ENCODE measurements at places on chromosomes 5 and 9.

DNA sequence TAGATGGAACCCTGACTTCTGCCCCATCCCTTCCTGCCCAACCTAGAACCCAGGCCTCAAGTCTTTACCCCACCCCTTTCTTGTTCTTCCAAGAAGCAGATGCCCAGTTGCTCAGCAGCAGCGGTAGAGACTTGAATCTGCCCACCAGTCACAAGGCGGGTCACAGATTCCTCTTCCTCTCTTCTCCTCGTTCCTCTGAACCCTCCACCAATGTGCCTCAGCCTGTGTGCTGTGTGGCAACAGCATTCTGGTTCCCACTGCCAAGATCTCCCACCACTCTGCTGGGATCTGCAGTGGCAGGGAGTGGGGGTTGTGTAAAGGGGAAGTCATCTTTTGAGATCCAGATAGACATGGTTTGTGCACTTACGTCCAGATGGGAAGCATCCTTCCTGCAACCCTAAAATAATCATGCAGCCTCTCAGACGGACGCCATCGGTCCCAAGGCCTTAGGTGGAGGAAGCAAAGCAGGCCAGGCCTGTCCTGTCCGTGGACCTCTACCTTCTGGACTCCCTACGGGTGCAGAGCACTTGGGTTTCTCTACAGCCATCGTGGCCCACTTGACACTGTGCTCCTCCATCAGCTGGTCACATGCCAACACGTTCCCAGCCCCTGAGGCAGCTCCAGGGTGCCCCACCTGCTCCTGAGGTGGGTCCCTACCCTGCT is 7.7 kb upstream of the RPL26L1 start:
- no peak for DNase-seq

- DNase-seq = no peak
Observed at GRCh38 chr5:166046956-166047355, 2244.5 kb upstream of the WWC1 start.

DNA sequence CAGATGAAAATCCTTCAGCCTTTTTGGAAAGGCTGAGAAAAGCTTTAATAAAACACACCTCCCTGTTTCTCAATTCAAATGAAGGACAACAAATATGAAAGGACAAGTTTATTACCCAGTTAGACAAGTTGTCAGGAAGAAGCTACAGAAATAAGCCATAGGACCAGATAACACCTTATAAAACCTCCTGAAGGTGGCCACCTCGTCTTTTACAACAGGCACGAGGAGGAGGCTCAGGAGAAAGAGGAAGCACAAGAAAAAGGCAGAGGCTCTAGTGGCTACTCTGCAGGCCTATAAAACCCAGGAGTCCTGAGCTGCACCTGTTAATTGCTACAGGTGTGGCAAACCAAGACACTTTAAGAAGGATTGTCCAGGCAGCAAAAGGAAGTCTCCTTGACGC is 352.1 kb upstream of the CDH18 start:
- no peak for DNase-seq

DNA sequence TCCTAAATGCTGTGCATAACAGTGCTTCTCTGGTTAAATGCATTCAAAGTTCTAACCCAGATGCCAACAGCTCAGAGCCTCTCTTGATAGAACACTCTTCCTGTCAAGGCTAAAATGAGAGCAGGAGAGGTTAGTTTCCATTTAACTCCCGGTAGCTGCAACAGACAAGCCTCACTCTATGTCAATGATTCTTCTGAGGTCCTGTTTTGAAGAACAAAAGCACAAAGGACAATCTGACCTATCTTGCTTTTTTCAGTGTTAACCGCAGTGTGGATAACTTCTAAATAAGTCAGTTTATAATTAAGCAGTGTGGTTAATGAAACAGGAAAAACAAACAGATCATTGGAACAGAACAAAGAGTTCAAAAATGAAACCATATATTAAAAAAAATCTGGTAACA is 80.7 kb downstream of the ANKRD55 start:
- peak; percentile 41 for DNase-seq

DNA sequence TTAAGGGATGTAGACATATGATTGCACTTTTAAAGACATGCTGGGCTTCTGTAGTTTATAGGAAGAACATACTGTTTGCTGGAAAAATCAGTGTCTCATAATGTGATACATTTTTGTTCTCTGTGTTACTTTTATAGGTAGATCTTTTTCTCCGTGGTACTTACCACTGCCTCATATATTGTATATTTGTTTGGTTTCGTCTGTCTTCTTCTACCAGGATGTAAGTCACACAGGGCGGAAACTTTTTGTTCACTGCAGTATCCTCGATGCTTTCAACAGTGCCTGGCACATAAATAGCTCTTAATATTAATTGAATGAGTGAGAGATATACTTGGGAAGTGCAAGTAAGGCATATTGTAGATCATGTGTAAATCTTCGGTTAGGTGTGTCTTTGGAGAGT is 135.4 kb downstream of the GDNF start:
- no peak for DNase-seq

- DNase-seq = no peak
Observed at GRCh38 chr5:74603376-74603775, 37.2 kb downstream of the ENC1 start.

DNA sequence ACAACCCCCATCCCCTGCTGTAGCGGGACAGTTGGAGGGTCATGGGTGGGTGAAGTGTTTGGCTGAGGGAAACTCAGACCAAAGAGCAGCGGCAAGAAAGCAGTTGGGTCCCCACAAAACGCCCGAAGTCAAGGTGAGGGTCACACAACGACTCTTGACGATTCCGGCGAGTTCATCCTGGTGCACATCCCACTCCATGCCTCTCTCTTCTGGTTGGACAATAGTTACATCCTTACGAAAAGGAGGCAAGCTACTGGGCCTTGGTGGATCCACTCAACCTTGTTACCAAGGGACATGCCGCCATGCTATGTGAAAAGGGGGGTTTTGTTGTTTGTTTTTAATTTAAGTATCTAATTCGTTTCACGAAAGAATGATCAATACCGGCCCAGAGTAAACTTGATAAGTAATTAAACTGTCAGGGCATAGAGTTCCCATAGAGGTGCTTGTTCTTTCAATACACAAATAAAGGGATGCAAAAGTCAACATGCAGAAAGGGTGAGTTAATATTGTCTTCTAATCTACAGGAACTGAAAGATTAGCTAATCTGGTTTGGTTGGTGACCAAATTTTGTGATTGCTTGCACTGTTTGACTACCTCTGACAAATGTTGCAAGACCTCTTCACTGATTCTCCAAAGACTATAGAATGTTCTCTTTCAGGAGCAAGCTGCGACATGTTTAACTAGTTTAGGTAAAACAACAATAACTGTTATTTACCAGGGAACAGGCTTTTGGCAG is 732 bp upstream of the SMIM15 start:
- DNase-seq = peak; percentile 13

DNA sequence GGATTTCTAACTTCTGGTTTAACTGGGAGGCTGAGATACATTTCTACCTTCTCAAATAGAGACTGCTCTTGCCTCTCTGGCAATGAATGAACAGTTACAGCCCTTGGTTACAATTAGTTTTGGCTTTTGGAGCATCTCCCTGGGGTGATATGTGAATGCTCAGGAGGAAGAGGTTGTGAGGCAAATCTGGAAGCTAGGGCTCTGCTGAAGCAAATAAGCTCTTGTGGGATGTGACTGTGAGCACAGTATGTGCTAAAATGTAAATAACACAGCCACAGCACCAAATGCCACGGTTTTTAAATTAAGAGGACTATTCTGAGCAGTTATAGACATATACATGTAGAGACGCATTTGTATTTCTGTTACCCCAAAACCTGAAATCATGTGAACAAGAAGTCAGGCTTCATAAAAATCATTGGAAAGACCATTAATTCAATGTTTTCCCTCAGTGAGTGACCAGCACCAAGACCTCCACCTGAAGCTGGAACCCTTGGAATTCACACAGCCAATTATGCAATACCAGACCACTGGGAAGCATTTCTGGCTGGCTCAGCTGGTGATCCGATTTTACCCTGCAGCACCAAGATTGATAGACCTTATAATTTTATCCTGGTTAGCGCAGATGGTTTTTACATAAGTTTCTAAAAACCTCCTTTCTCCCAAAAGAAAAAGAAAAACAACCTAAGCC is 3.0 kb upstream of the SLC44A1 start:
- DNase-seq = no peak

DNA sequence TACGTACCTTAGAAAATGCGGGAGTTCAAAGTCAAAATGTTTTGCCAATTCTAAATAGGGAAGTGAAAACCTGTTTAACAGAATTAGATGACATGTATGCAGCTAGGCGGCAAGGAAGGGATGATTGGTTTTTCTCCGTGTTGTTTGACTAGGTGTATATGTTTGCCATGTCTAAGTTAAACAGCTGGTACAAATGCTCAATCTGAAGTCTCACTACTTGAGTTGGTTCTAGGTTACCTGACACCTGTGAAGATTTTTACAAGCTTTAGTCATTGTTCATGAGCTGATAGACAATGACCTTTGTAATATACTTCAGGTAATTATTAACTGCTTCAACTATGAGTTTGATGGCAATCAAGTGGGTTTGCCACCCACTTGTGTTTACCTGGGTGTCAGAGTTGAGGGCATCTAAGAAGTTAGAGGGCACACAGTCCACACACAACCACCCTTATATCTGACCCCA is 74.3 kb downstream of the SLC44A1 start:
- no peak for DNase-seq

DNA sequence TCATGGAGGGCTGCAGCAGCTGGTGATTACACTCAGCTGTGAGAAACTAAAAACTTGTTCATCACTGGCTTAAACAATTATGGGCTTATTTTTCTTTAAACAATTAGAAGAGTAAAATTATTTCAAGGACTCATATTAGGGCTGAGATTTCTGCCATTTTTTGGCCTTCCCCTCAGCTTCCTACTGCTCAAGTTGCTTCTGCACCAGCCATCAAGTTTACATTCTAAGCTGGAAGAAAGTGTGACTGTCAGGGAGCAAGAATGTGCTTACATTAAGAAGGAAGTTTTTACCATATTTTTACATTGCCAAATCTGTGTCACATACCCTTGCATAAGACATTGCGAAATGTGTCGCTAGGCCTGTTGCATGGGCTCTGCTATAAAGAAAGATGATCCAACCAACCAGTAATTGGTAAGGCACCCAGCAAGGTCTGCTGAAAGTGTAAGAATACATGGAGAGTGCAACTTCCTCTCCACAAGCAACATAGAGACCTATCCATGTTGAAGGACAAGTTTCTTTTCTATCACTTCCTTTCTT is 260.3 kb upstream of the CDH10 start:
- no peak for DNase-seq

DNA sequence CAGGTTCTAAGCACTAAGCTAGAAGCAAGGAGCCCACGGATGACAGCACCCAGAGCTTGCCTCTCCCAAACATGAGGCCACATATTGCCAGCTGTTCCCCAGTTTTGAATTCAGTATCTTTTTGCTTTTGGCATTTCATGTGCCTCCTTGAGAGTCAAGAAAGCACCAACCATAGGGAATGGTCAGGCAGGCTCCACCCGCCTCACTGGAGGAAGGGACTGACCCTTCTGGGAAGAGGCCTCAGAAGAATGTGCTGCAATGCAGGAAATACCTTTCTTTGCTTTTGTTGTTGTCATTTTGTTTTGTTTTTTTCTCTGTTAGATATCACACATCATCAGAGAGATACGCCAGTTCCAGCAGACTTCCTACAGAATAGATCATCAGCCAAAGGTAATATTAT is 13.7 kb upstream of the CKMT2 start:
- no peak for DNase-seq

DNA sequence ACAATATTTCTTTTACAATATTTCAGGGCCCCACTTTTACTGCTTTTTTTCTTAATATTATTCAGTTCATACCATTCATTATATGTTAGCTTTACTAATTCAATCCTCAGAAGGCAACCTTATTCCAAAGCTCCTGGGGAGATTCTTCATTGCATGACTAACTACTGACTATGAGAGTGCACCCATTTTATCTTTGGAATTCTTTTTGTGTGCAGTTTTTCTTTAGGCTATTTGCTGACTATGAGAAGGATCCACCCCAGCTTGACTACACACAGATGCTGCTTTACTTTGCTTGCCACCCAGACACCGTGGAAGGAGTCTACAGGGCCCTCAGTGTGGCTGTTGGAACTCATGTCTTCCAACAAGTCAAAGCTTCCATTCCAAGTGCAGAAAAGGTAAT is 56.9 kb upstream of the IL7R start:
- DNase-seq = no peak

- DNase-seq = no peak
Observed at GRCh38 chr5:34503379-34504253, 152.5 kb upstream of the RAI14 start.

DNA sequence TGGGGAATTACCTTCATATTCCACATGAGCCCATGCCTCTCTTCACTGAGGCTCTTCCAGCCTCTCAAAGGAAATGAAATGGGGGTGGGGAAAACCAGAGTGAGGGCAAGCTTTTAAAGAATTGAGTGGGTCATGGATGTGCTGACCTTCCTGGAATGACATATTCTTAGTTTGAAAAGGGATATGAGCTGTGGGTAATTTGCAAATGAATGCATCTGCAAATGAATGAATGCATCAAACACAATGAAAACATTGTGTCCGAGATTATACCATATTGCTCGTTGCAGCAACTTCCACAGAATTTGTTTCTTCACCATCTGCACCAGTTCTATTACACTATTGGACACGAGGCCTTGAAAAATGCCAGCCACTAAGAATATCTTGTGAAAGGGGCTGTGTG is 198.6 kb upstream of the CDH6 start:
- DNase-seq = no peak

DNA sequence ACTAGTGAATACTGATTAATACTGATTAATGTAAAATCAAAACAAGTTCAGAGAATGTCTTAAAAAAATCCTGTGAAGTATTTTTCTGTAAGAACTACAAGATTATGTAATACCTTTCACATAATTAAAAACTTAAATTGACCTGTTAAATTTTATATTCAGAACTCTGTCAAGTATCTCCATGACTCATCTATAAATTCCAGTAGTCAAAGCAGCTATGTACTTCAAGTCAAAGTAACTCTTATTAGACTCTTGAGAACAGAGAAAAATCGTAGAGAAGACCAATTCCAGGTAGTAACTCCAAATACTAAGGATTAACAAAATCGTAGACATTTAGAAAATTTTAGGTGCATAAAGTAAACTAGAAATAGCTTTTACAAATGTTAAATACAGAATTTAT is 77.1 kb downstream of the HOMER1 start:
- no peak for DNase-seq

DNA sequence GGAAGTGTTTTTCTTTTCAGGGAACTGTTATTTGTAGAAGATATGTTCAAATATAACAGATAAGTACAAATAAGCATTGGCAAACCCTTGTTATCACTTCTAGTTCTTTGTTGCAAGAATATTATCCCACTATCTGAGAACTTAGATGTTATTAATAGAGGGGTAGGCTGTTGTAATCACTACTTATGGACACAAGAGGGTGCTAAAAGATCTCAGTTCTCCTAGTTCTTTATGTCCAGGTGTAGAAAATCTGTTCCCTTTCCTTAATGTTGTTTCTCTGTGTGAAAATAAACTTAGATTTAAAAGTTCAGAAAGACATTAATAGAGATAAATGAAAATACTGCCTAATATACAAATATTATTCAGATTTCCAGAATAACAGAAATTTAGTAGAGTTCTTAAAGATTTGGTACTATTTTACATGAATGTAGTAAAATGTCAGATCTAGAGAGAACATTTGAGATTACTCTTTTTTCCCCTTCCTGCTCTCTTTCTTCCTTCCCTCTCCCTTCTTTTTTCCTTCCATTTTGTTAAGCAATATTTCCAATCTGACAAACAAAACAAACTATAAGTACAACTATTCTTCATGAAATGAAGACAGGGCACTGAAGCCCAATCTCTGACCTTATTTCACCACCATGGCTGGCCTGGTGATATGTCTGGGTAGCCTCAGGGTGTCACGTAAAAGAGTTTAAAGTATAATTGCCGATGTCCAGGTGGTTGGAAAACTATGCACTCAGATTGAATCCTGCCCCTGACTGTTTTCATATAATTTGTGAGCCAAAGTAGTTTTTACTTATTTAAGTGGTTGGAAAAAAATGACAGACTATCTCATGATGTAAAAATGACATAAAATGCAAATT is 43.6 kb upstream of the C5orf46 start:
- peak; percentile 8 for DNase-seq
